ENCODE measurements at places on chromosomes 13 and 19.
A peak's percentile ranks its signal among the peaks of the same experiment; 100 is the strongest.

- DNase-seq: no peak
These were observed 56.3 kb upstream of the UBAC2 start for GRCh38 chr13:99144306-99144705.

DNA sequence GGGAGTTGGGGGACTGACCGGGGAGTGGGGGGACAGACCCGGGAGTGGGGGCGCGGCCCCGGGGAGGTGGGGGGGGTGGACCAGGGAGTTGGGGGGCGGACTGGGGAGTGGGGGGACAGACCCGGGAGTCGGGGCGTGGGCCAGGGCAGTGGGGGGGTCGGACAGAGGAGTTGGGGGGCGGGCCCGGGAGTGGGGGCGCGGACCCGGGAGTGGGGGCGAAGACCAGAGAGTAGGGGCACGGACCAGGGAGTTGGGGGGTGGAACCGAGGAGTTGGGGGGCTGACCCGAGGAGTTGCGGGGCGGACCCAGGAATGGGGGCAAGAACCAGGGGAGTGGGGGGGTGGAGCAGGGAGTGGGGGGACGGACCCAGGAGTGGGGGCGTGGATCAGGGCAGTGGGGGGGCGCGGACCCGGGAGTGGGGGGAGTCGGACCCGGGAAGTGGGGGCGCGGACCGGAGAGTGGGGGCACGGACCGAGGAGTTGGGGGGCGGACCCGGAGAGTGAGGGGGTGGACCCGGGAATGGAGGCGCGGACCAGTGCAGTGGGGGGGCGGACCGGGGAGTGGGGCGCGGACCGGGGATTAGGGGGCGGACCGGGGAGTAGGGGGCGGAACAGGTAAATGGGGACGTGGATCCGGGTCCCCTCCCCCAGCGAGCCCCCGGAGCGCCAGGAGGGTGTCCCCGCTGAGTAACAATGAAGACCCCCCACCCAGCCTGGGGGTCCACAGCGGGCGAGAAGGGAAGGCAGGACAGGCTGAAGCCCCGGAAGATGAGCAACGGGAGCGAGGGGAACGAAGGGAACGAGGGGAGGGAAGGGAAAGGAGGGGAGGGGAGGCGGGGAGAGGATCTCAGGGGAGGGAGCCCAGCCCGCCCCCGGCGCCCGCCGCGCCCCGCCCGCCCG, 589 bp downstream of the R3HDM4 start:
- peak; percentile 56 for DNase-seq

DNA sequence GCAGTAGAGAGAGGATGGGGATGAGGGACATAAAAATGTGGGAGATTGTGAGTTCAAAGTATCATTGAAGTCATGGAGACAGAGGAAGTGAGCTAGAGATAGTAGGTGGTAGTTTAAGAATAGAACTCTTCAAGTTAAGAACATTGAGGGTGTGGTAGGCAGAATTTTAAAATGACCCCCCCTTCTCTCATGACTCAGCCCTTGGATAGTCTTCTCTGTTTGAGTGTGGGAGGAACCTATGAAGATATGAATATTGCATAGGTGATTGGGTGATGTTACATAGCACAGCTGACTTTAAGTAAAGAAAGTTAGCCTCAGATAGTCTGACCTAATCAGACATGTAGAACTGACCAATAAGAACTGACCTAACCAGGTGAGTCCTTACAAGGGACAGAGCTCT, 418.6 kb downstream of the FOXO1 start:
- DNase-seq: no peak

- DNase-seq: no peak
These were observed 1387.2 kb downstream of the OLFM4 start for GRCh38 chr13:54415753-54416366.

DNA sequence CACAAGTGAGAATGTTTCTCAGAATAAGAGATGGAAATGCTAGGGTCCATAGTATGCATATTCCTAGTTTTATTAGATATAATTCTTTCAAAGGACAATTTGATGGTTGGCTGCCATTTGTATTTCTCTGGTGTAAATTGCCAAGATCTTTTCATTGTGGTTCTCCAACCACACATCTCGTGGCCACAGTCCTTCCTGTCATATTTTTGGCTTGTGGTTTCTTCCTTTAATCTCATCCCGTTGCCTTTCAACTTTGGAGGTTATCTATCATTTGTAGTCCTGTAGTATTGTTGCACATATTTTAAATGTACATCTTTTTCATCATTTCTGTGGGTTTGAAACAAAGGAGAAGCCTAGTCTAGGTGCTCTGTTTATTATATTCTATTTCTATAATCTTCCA, 61.2 kb downstream of the WASF3 start:
- DNase-seq: no peak

DNA sequence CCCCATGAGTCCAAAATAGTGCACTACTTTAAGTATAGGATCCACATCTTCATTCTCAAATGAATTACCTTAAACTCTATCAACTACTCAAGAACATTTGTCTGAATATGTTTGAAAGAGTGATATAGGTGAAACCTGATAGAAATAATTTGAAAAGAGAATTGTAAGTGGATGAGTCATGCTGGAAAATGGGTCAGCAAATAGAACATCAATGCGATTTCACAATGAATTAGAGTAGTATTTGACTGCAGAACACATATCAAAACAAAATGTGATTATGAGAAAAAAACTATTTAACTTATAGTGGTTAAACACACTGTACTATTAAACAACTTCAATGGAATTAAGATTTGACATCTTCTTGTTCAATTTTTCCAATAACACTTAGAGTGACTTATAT, 300.6 kb upstream of the KLHL1 start:
- DNase-seq: no peak

DNA sequence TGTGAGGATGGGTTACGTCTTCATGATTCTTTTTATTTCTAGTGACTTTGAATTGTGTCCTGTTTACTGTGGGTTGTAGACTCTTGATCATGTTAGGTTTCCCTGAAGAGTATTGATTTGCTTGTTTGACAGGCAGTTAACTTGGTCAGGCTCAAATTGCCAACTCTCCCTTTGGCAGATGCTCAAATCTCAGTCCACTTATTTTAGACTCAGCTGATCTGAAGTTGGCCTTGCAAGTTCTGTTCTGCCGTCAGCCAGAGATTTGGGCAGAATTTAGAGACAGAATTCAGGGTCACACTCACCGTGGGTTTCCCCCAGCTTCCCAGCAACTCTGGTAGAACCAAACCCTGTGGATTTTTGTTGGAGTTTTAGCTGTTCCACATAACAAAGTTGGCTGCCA, 71.6 kb upstream of the TEX29 start:
- no peak for DNase-seq

- DNase-seq: no peak
These were observed 53.0 kb downstream of the NUFIP1 start for GRCh38 chr13:44936246-44936645.

GRCh38 chr13:61253105-61253877, 162.4 kb downstream of the PCDH20 start:
- DNase-seq: no peak

GRCh38 chr13:84686973-84687372, 804.7 kb upstream of the SLITRK1 start:
- DNase-seq: no peak

DNA sequence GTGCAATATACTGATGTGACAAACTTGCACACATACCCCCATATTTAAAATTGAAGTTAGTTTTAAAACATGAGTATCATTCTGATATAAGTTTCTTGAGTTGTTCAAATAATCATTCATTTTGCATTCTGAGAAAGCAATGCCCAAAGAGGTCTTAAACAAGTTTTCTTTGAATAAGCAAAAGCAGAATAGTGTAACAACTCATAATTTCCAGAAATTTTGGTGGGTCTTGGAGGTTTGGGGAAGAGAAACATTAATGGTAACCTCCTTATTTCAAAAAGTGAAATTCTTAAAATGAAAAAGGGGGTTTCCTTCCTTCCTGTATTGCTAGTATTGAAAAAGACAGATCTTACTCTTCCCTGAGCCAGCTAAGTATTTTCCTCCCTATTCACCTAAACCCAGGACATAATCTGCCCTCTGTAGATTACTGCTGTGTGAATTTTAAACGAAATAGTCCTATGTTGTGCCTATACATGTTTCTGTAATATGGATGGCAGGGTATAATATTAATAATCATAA, 30.4 kb downstream of the SLC25A15 start:
- DNase-seq: no peak

- DNase-seq: no peak
These were observed 1.6 kb downstream of the ZNF71 start for GRCh38 chr19:56596676-56597075.

DNA sequence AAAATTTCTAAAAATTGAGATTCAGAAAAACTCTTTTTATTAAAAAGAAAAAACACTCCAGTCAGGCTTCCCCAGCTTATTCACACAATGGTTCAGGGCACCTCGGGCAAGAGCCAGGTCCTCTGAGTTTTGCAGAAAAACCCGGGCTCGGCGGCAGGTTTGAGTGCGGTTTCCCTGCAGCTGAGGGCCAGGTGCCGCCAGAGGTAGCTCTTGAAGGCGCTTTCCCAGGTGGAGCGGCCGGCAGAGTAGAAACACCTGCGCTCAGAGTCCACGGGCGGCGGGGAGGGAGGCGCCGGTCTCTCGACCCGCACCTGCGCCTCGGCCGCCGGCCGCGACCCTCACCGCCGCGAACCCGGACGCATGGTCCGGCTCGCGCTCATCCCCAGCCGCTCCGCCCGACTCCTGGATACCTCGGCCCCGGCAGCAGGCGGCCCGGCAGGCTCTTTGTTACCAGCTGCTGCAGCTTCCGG, 444 bp downstream of the PROSER1 start:
- no peak for DNase-seq

GRCh38 chr13:112973577-112973951, 4.5 kb downstream of the MCF2L start:
- DNase-seq: no peak

- DNase-seq: peak; percentile 33
These were observed 569 bp upstream of the MCF2L start for GRCh38 chr13:112968380-112968909.

DNA sequence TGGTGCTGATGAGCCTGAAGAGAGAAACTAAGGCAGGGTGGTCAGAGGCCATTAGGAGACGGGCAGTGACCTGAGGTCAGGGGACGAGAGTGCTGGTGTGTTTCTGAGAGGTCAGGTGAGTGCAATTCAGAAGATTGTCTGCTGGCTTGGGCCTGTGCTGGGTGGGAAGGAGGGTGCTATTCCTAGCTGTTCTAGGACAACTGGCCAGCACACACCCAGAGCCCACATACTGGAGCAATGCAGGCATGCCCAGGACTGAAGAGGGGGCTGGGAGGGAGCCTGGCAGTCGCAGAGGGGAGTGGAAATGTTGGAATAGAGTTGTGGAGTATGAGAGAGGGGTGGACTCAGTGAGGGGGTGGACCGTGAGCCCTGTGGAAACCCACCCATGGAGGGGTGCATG, 16.5 kb downstream of the ARHGEF7 start:
- no peak for DNase-seq

DNA sequence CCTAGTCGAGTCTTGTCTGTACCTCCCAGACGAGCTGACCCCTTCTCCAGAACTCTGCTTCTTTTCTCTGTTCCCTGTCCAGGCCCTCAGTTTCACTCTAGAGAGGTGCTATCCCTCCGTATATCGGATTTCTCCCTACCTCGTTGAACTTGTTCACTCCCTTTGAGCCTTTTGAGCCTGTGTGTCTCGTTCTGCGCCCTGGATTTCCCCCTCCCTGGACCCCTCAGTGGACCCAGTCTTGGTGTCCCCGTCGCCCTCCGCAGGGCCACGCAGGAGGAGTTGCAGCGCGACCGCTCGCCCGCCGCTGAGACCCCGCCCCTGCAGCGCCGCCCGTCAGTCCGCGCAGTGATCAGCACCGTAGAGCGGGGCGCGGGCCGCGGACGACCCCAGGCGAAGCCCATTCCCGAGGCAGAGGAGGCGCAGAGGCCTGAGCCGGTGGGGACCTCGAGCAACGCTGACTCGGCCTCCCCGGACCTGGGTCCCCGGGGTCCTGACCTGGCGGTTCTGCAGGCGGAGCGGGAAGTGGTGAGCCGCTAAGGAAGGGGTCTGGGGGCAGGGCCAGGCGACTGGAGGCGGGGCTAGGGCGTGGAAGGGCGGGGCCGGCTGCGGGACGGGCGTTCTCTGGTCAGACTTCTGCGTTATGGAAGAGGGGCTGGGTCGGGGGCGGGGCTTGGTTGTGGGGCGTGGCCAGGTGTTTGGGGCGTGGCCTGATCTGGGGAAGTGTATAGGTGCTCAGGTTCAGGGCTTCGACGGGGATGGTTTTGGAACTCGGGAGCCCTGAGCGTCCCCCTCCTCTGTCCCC, 5.5 kb downstream of the EPS8L1 start:
- DNase-seq: peak; percentile 91

GRCh38 chr19:46885411-46885810, 24.6 kb downstream of the ARHGAP35 start:
- no peak for DNase-seq

GRCh38 chr19:46350758-46351159, 3.9 kb downstream of the PPP5C start:
- DNase-seq: peak; percentile 36

DNA sequence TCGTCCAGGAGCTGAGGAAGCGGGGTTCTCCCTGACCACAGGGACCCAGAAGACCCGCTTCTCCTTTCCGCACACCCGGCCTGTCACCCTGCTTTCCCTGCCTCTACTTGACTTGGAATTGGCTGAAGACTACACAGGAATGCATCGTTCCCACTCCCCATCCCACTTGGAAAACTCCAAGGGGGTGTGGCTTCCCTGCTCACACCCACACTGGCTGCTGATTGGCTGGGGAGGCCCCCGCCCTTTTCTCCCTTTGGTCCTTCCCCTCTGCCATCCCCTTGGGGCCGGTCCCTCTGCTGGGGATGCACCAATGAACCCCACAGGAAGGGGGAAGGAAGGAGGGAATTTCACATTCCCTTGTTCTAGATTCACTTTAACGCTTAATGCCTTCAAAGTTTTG, 18.9 kb downstream of the VASP start:
- DNase-seq: no peak

DNA sequence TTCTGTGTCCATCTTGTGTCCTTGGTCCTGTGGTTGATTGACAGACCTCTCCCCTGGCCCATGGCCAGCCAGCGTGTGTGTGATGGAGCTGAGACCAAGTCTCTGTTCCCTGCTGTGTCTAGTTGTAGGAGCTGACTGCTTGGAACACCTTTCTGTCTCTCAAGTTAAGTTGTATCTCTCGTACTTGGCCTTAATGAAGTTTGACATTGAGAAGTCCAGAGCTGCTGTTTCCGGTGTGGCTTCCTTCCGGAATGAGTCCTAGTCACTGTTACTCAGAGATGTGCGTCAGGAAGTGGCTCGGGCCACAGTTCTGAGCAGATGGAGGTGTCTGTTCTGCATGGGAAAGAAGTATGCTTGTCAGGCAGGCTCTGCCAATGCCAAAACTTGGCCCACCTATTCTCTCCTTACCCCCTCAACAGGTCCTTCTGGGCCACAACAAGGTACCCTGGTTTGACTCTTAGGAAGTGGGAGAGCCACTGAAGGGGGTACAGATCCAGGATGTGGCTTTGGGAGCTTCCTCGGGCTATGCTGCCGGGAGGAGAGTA, 54.3 kb downstream of the GATAD2A start:
- DNase-seq: peak; percentile 72

GRCh38 chr19:48290771-48291488, 21.0 kb downstream of the ZNF114 start:
- DNase-seq: peak; percentile 52

Data from CD4-positive, alpha-beta T cell treated with Interleukin-1 beta for 1 hour (primary cell).